Stimulated activated naive CD8-positive, alpha-beta T cell treated with anti-CD3 and anti-CD28 coated beads, Interleukin-15, Interleukin-2, amounts not matched to agents 100 U/mL and 50 U/mL, for 24 hours (primary cell): ENCODE measurements at places on chromosomes 11 and 22.

DNA sequence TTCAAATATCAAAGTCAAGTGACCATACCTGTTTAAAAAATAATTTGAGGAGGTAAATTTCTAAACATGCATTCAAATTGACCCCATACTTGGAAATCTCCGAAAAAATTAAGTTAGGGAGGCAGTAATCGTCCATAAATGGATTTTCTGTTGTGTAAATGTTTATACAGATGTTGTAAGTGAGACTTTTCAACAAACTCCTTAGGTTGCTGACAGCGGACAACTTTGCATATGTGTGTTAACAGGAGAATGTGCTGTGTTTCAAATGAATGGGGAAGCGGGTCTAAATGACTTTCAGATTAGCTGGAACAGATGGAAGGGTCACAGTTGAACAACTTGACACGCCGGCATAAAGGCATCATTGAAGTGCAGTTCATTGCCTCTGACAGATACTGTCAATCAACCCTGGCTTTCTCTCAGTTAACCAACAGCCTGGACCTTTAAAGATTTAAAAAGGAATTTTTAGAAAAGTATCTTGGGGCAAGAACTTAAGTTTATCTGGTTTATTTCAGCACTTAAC is 98.2 kb upstream of the DBX1 start:
- no peak for DNase-seq

DNA sequence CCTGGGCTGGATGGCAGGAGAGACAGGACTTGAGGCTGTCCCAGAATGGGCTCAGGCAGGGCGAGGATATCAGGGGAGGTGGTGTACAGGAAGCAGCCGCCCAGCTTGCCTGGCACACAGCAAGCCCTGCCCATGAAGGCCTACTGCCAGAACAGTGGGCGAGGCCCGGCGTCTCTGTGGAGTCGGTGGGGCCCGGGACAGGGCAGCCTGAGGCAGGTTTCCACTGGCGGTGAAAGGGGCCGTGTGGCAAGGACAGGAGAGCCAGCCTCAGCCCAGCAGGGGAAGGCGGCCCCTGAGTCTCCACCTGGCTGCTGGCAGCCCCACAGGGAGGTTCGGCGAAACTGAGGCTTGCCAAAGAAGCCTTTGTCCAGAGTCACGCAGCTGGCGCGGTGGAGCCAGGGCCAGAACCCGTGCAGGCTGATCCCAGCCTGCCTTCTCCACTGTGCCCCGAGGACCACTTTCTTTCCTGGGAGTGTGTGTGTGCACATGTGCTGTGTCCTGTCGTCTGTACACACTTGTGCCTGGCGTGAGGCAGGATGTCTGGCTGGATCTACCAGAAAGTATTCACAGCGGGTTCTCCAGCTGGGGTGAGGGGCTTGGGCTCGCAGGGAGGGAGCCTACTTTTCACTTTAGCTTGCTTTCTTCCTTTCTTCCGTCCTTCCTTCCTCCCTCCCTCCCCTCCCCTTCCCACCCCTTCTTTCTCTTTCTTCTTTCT is 1.2 kb downstream of the TSPO start:
- DNase-seq, result peak; percentile 69

- DNase-seq, result no peak
Measured at GRCh38 chr11:15711311-15711710, 596.6 kb downstream of the INSC start.

DNA sequence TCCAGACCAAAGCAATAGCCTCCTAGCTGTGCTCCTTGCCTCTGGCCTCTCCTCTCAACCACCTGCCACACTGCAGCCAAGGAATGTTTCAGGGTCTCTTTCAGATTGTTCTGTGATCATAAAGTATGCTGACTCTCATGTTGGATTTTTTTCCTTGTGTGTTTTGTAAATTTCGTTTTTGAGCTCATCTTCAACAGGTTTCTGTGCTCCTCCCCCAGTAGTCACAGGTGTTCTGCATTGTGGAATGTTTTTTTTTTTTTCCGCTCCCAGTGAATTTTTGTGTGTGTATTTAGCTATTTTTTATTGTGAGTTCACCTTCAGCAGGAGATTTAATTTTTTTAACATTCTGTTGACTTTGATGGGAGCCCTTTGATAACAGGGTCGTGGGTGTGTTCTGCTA is 153.7 kb downstream of the MYO18B start:
- no peak for DNase-seq

DNA sequence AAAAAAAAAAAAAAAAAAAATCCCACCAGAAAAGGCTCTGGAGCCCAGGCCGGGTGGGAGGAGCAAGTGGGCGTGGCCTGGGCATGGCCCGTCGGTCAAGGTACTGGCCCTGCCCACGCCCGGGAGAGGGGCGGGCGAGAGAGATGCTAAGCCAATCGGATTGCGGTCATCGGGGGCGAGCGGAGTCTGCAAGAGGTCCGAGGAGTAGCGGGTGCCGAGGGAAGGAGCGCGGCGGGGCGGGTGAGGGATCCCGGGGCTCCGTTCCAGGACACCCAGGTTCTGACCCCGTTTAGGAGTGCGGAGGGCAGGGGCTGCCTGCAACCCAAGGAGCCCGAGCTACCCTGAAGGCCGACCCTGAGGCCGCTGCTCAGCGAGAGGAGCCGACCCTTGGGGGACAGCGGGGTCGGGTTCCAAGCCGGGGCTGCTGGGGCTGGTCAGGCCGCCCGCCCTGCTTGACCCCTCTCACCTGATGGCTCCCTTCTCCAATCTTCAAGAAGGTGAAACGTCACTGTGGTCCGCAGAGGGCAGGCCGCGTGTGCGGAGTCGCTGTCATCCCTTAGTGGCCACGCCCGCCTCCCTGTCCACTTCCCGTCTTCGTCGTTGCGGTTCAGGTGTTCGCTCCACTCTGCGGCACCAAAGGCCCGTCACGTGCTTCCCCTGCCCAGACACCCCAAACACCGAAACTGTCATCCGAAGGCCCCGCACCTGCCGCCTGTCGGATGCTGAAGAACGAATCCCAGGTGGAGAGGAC is 11.1 kb upstream of the TAB1 start:
- DNase-seq, result peak; percentile 82
